Activated T-helper 2 cell treated with anti-CD3 and anti-CD28 coated beads, Interferon-gamma antibody, Interleukin-2, Interleukin-4, amounts not matched to agents 10 μg/mL and 5 μg/mL and 100 μg/mL, durations not matched to agents 14 hours and 24 hours and 36 hours (primary cell): ENCODE measurements at places on chromosomes 2 and 18. TPM values are rescaled to one million over a fixed set of nuclear protein-coding genes. Genes with fewer than 3 reads are reported as not detected.

The ALKAL2 gene
- 16.3 and 17.6 TPM in 2 replicates for total RNA-seq

The EMILIN1 gene
- 0.87 and 0.94 TPM in 2 replicates for total RNA-seq

The ITPRIPL1 gene
- total RNA-seq: 44.8 and 45.0 TPM in 2 replicates

The TFPI gene
- total RNA-seq: 0.41 and 0.50 TPM in 2 replicates

The IL36A gene
- total RNA-seq: 0.34 TPM in 1 of 2 replicates, not detected in the other

The HSBP1L1 gene
- 12.0 and 15.5 TPM in 2 replicates for total RNA-seq

The TMEM163 gene
- total RNA-seq: 0.09 and 0.27 TPM in 2 replicates

The SCYGR4 gene
- total RNA-seq: not detected in 2 replicates
